Stimulated activated naive CD8-positive, alpha-beta T cell treated with anti-CD3 and anti-CD28 coated beads, Interleukin-15, Interleukin-2, amounts not matched to agents 100 U/mL and 50 U/mL, for 24 hours (primary cell): ENCODE measurements at places on chromosomes 2 and 18.

DNA sequence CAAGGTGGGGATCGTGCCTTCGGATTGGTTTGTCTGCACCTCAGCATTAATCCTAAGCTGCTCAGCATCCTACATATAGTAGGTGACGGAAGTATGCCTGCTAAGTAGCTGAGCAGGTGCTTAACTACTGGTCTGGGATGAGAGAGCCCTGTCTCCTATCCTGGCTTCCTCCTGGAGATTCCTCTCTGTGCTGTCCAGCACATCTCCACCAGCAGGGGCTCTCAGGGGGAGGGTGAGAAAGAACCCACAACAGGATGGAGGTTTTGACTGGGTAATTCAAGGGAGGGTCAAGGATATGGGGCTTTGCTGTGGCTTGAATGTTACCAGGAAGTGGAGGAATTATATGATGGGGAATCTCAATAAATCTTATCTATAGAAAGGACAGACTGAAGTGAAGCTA lies 45.4 kb upstream of the KIF5C start:
- no peak for DNase-seq

DNA sequence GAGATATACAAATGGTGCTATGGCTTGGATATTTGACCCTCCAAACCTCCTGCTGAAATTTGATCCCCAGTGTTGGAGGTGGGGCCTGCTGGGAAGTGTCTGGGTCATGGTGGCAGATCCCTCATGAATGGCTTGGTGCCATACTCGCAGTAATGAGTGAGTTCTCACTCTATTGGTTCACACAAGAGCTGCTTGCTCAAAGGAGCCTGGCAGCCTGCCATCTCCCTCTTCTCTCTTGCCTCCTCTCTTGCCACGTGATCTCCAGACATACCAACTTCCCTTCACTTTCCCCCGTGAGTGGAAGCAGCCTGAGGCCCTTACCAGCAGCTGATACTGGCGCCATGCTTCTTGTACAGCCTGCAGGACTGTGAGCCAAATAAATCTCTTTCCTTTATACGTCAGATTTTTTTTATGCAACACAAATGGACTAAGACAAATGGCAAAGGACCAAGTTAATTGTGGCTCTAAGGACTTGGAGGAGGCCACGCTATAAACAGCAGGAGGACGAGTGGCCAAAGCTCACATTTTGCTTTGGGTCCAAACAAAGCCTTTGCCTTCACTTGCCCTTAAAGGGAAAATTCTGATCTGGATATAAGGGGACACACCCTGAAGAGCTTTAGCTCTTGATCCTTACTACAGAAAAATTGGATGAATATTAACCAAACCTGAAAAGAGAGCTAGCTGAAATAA lies 214.7 kb downstream of the SS18 start:
- no peak for DNase-seq

- no peak for DNase-seq
Measured at GRCh38 chr2:175630280-175631244, 371.5 kb downstream of the LNPK start.

GRCh38 chr2:29129586-29130281 lies 14.5 kb downstream of the CLIP4 start:
- no peak for DNase-seq

DNA sequence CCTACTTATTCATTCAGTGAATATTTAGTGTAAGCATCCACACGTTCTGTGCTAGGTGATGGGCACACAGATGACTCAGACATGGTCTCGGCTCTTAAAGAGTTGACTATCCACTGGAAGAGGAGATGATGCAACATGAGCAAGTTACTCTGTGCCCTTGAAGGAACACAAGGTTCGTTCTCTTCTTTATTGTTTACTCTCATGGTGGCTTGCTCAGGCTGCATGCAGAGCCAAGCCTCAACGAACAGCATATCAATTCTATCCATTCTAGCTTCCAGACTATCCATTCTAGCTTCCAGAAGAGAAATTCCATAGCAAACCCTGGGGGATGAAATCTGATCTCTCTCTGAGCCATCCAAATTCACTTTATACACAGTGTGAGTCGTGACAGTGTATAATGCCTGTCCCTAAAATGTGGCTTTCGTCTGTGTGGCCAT lies 68.1 kb upstream of the CTAGE1 start:
- DNase-seq = no peak

DNA sequence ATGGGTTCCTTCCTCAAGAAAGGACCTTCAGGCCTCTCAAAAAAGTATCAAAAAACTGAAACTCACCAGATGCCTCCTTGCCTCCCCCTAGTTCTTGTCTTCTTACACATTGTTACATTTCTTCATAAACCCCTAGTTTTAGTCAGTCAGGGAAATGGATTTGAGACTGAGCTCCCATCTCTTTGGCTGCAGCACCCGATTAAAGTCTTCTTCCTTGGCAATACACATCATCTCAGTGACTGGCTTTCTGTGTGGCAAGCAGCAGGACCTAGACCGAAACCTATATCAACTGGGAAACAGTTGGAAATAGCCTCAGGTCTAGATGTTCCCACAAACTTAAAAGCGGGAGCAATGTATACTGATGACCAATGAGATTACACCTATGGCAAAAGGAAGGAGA lies 512.2 kb upstream of the PKDCC start:
- DNase-seq = no peak

GRCh38 chr2:204892506-204893255 lies 347.4 kb downstream of the PARD3B start:
- no peak for DNase-seq

GRCh38 chr2:169712791-169713227 lies 18.5 kb downstream of the PHOSPHO2 start:
- no peak for DNase-seq
